Fibroblast of mammary gland (primary cell): ENCODE measurements at places on chromosomes 16 and 17.

DNA sequence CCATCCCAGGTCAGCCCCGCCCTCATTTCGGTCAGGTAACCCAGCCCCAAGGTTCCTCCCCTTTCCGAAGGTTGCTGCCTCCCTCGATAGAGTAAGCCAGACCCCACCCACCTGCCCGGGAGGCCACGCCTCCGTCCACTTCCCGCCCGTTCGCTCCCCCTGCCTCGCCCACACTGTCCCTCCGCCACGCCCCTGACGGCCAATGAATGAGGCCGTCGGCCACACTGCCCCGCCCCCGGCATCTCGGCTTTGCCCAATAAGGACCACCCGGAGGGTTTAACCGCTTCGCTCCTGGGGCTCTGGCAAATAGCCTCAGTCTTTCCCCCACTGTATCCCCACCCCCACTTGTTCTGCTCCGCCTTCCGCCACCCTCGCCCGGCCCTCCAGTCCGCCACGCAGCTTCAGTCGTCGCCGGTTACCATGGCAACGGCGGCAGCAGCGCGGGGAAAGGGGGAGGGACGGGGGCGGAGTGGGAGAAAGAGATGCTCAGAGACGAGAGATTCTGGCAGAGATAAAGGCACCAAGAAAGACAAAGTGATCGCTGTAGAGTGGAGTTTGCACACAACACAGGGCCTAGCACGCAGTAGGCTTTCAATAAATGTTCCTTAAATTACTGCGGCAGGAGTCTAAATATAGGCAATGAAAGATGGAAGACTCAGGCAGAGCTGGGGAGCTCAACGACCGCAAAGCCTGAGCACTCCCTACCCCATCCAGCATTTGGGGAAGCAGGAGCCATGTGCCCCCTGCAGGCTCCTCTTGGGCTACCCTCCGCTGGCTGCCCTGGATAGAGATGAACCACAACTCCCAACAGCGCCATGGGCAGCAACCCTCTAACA lies 5.1 kb downstream of the DLG4 start:
- DNase-seq: peak; percentile 94

DNA sequence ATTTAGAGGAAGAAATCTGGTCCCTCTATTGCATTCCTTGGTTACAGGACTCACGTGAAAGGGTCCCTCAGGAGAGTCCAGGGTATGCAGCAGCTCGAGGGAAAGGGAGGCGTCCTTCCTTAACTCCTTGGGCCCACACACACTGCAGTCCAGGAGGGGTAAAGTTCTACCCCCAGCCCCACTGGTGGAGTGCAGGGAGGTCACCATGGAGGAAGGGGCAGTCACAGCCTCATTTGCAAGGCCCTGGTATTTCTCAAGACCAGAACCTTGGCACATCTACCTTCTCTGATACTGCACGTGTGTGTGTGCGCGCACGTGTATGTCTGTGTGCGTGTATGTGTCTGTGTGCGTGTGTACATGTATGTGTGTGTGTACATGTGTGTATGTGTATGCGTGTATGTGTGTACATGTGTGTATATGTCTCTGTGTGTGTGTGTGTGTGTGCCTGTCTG lies 11.1 kb downstream of the HIC1 start:
- DNase-seq: no peak

DNA sequence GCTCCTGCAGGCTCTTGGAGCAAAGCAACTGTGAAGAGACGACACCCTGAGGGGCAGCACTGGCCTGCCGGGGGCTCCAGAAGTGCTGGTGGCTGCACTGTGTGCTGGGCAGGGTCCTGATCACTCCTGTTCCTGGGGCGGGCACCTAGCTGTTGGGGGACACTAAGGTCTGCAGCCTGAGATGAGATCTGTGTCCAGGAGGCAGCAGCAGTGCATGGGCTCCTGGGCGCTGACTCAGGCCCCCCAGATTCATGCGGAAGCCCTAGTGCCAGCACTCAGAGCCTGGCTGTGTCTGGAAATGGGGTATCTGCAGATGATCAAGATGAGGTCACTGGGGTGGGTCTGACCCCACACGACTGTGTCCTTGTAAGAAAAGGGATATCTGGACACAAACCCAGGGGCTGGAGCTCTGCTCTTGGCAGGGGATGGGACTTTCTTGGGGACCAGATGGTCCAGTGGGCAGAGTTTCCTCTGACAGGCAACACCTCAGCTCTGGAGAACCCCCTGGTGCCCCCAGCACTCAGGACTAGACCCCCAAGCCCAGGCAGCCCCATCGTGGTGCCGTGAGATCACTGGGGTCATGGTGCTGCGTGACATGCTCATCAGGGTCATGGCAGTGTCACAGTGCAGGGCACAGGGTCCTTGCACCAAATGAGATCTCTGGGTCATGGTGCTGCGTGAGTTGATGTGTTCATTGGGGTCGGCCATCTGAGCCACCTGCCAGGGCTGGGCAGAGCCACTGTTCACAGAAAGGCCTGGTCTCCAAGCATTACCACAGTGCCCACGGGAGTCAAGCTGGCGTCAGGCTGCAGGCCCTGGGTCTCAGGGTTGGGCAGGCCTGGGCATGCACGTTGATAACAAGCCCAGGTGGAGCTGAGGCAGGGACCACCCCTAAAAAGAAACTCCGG lies 9.5 kb downstream of the FAAP100 start:
- no peak for DNase-seq

GRCh38 chr17:71828182-71828596 lies 292.6 kb upstream of the SOX9 start:
- no peak for DNase-seq

DNA sequence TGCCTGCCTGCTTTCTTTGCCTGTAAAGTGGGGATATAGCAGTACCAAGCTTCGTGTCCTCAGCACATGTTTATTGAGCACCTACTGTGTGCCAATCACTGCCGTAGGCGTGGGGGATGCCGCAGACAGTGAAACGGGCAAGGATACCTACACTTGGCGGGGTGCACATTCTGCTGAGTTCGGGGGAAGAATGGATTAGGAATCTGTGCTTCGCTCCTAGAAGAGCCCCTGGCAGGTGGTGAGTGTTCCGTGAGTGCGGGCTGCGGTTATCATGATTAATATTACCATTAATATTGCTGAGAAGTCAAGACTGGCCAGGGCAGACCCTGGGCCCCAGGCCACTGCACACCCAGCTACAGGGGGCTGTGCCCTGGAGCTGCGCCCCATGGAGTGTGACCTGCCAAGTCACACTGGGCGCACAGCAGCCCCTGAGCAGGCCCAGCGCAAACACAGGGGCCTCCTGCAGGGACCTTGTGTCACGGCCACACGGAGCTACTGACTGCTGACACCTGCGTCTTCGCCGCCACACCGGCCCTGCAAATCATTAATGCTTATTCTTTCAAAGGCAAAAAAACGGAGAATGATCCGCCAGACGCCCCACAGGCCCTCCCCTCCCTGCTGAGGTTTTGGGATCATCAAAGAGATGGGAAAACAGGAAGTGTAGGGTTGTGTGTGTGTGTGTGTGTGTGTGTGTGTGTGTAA lies 213.4 kb upstream of the GSE1 start:
- no peak for DNase-seq

GRCh38 chr17:36675786-36676185 lies 74.4 kb downstream of the MRM1 start:
- no peak for DNase-seq

DNA sequence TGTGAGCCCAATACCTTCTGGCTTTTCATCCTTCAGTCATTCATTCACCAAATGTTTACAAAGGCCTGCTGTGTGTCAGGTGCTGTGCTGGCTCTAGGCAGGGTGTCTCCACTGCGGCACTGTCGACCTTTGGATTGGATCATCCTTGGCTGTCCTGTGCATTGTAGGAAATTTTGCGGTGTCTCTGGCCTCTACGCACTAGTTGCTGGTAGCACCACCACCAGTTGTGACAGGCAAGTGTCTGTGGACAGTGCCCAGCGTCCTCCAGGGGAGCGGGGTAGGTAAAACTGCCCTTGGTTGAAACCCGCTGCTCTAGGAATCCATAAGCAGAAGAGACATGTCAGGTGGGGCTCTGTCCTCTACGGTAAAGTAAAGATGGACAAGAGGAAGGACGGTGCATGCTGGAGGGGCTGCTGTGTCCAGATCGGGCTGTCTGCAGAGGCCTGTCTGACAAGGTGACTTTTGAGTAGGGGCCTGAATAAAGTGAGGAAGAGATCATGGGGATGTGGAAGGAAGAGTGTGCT lies 123.7 kb downstream of the SNX29 start:
- no peak for DNase-seq

GRCh38 chr16:88956546-88957432 lies 20.2 kb downstream of the CBFA2T3 start:
- DNase-seq: no peak

- peak; percentile 56 for DNase-seq
Observed at GRCh38 chr16:22217890-22218730, 12.0 kb downstream of the EEF2K start.

- no peak for DNase-seq
Observed at GRCh38 chr16:68310437-68310773, 341 bp downstream of the SLC7A6OS start.

DNA sequence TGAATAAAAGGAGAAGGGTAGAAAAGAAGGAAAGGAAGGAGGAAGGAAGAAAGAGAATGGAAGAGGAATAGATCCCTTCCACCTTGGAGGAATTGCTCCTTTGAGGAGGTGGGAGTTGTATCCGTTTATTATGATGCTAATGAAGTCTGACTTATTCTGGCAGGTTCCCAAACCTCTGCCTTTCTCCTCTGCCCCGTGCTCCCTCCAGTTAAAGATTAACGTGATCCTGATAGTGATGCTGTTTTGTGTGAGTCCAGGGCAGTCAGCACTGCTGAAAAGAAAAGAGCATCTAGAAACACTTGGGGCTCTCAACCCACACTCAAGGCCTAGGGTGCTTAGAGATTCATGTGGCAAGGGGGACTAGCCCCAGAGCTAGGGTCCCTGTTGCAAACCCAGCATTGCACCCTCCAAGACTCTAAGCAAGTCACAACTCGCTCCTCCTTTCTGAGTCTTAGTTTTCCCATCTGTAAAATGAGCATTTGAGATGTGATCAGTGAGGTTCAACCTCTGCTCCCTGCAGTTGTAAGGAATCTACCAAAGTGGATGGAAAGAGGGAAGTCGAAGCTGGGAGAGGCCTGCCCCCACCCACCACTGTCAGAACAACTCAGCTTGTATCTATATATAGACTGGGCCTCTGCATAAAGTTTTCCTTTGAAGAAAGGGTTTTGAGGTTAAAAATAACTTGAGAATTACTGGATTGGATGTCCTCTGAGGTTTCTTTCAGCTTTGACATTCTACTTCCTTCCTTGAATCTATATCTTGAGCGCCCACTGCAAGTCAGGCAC lies 46.9 kb upstream of the TMEM132E start:
- DNase-seq: no peak

DNA sequence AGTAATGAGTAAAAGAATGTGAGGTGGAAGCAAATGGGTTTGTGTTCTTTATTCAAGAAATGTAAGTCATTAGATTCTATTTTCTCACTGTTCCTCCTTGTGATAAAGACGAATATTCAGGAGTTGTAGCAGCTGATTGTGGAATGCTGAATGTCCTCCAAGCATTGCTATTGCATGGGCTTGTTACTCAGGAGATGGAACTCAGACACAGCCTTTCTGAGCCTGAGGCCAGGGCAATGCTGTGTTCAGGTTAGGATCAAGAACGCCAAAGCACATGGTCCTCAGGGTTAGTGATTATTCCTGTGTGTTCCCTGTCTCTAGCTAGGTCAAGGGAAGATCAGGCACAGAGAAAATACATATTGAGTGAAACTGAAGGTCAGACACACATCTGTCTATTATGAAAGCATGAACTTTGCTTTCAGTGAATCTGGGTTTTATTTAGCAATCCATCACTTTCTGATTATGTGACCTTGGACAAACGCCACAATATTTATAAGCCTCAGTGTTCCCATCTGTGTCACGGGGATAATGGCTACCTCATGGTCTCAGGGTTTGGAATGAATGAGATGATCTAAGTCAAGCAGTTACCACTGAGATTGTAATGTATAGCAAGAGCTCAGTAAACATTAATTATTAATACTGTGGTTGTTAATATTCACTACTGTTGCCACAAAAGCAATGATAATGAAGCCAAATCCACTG lies 426.8 kb upstream of the DYNLRB2 start:
- no peak for DNase-seq

DNA sequence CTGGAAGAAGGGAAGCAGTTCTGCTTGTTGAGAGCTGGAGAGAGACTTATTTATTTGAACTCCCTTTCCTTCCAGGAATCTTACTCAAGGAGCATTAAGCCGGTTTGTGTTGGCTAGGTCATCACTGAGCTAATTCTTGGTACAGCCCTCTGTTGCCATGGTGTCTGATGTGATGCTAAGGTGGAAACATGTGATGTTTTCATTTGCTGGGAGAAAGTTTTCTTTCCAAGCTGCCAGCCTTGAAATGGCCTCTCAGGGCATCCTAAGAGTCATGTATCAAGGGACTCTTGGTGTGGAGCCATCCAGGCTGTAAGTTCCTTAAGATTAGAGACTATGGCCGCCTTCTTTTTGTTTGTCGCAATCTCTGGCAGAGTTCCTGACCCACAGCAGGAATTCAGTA lies 4.2 kb downstream of the PSKH1 start:
- DNase-seq: peak; percentile 52

- no peak for DNase-seq
Observed at GRCh38 chr16:47920709-47921108, 235.1 kb downstream of the ABCC12 start.

DNA sequence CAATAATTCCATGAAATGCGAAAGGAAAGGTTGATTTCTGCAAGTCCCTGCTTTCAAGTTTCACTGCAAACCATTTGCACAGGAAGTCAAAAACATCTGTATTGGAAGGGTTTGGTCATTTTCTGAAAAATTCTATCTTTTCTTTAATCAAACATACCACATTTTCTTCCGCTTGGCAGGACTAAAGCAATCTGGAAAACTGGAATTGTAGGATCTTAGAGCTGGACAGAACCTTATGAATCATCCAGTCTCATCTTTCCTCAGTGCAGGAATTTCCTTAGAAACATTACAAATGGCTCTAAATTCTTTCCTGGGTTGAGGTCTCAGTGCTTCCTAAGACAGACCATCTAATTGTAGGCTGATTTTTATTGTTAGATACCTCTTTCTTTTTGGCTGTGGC lies 111.5 kb upstream of the ELAC2 start:
- no peak for DNase-seq

- DNase-seq: no peak
Observed at GRCh38 chr17:43741636-43742035, 17.0 kb downstream of the SOST start.

DNA sequence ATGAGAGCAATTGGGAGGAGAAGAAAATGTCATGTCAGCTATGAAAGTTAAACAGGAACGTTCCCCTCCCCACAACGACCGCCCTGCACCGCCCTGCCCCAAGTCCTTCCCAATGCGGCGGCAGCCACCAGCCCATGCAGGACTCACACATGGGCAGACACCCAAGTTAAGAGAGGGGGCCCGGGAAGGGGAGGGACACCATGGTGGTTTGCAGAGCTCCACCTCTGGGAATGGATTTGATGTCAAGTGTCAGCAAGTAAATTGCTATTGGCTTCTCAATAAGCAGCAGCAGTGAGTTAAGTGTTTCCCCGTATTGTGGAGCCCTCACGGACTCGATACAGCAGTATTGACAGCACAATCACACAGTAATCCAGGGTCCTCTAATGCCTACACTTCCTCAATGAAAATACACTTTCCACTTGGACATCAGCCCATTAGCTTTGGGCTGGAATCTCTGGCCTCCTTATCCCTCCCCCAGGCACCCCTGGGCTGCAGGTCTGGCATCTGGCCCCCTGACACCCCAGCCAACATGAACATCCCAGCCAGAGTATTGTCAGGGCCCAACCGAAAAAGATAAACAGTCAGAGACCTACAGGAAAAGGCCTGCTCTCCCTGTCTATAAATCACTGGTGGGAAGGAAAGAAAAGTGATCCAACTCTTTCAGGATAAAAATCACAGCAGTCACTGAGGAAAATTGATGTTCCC lies 22.6 kb downstream of the ZFHX3 start:
- DNase-seq: peak; percentile 32
